ENCODE measurements at places on chromosomes 4 and X. TPM values are rescaled to one million over a fixed set of nuclear protein-coding genes. Genes with fewer than 3 reads are reported as not detected.

LINC00632 gene
- polyA plus RNA-seq = 28.8 TPM

PACRGL gene
- polyA plus RNA-seq = 44.6 TPM

SSX1 gene
- not detected for polyA plus RNA-seq

HDX gene
- polyA plus RNA-seq = 6.4 TPM

SULT1B1 gene
- 2.6 TPM for polyA plus RNA-seq

Measured in left lung (tissue), 14 donors.